ENCODE measurements at places on chromosomes 16 and 17.
A peak's percentile ranks its signal among the peaks of the same experiment; 100 is the strongest.

GRCh38 chr17:7417056-7417655, 3.0 kb upstream of the SPEM1 start:
- DNase-seq, result no peak

- DNase-seq, result no peak
These were observed 11.7 kb upstream of the HS3ST3B1 start for GRCh38 chr17:14289162-14289561.

- peak; percentile 39 for DNase-seq
These were observed 11.4 kb downstream of the CTNS start for GRCh38 chr17:3647769-3648555.

DNA sequence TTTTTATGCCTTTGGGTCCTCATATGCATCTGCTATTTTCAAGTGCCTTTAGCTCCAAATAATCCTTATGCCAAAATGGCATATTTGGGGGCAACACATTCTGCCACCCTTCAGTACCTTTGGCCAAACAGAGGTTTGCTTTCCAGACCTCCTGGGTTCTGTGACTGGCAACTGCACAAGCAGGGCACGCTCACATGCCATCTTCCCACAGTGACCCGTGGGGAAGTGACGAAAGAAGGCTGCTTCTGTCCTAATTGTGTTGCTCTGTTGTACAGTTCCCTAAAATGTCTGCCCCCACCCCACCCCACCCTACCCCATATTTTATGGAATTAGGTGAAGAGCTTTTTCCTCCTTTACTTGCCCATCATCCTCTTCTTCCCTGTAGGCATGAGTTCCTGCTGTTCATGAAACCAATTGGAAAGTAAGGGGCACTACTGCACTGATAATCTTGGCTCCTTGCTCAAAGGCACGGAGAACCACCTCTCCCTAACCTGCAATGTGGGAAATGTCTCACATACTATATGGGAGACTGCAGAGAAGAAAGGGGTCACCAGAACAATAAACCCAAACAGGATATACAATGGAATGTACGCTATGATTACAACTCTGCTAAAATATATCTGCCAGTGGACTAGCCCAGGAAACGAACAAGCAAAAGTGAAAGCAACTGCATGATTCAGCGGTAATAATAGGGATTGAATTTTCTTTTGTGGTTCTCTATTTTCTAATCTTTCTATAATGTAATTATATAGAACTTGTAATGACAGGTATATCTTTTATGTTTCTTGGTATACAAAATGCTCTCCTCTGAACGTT, 3.3 kb upstream of the SLFN12L start:
- peak; percentile 68 for DNase-seq

DNA sequence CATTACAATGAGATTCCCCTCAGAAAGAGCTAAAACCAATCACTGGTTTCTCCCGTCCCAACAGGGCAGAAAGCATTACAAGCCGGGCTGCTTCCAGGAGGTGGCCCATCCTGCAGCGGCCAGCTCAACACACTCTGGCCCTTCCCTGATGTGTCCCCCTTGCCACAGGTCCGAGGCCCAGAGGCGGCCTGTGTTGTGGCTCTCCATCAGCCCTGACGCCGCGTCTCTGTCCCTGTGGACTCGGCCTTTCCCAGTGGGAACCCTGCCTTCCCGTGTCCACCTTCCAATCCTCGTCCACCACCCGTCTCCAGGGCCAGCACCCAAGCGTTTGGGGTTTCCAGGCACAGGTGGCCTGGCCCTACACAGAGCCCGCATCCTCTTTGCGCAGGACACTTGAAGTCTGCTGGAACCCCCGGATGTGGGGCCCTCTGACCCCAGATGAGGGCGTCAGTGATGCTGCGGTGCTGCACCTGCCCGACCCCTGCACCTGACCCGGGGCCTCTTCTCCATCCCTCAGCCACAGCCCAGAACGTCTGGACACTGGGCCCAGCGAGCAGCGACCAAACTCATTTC, 21.1 kb downstream of the RAB40B start:
- DNase-seq, result no peak

DNA sequence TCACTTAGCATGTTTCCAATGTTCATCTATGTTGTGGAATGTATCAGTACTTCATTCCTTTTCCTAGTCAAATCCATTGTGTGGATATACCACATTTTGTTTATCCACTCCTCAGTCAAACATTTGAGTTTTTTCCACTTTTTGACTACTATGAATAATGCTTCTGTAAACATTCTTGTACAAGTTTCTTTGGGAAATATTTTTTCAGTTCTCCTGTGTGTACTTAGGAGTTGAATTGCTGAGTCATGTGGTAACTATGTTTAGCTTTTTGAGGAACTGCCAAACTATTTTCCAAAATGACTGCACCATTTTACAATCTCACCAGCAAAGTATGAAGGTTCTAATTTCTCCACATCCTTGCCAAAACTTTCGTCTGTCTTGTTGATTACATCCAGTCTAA, 223.7 kb upstream of the AXIN2 start:
- DNase-seq, result no peak

GRCh38 chr17:65856865-65857264, 295.4 kb upstream of the AXIN2 start:
- DNase-seq, result no peak

DNA sequence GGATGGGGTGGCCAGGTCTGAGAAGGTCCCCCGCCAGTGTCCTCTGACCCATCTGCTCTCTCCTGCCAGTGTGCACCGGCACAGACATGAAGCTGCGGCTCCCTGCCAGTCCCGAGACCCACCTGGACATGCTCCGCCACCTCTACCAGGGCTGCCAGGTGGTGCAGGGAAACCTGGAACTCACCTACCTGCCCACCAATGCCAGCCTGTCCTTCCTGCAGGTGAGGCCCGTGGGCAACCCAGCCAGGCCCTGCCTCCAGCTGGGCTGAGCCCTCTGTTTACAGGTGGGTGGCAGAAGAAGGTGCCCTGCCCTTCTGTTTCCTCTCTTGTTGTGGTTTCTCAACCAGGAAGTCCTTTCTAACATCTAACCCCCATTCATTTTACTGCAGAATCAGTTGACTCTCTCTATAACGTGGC, 7.1 kb downstream of the ERBB2 start:
- DNase-seq, result peak; percentile 25

- DNase-seq, result no peak
These were observed 188.1 kb upstream of the XYLT1 start for GRCh38 chr16:17658881-17659280.

GRCh38 chr16:48536614-48537200, 73.3 kb downstream of the N4BP1 start:
- no peak for DNase-seq

DNA sequence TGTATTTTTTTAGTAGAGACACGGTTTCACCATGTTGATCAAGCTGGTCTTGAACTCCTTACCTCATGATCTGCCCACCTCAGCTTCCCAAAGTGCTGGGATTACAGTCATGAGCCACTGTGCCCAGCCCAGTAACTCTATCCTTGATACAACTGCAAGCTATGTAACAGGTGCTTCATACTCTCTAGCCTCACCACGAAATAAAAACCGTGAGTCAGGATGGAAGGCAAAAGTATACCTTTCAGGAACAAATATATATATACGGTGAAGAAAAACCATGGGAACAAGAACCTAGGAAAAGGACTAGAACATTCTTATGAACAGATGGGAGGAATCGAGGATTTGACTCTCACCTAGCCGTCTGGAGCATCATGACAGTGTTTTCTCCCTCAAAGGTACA, 9.6 kb upstream of the FBF1 start:
- DNase-seq, result no peak

- DNase-seq, result peak; percentile 63
These were observed at the start of gene ZBTB4 for GRCh38 chr17:7479213-7480088. TSS of gene ZBTB4 (minus strand) at chr17:7479631. CDS start at chr17:7466801, 12,830 bp downstream.

DNA sequence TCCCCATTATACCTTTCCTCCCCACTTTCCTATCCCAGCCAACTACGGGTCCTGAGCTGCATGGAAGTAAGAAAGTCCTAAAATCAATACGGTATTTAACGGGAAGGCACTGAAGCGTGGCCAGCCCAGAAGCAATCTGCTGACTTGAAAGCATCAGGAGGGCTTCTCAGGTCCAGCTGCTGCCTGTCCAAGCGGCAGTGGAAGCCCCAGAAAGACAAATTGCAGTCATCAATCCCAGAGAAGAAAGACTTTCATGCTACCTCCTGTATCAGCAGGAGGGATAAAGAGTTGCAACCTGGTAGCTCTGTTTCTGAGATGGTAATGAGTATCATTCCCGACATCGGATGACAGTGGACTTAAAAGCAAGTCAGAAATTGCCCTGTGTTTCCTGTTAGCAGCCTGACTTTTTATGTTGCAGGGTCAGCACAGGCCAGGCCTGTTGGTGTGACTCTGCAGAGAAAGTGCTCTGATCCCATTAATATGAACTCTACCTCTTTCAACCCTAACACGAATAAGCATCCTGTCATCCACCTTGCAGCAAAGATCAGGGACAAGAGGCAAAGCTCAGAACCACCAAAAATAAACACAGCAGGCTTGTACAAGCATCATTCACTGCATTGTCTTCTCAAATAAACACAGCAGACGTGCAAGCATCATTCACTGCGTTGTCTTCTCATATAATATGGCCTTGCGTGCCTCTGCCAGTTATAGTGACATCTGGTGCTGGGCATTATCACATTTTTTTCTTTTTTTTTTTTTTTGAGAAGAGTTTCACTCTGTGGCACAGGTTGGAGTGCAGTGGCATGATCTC, 358.6 kb upstream of the CDH11 start:
- DNase-seq, result no peak

- DNase-seq, result no peak
These were observed 193.4 kb upstream of the CDH11 start for GRCh38 chr16:65315081-65315780.

GRCh38 chr16:2777903-2778629, 986 bp upstream of the ELOB start:
- DNase-seq, result peak; percentile 55

DNA sequence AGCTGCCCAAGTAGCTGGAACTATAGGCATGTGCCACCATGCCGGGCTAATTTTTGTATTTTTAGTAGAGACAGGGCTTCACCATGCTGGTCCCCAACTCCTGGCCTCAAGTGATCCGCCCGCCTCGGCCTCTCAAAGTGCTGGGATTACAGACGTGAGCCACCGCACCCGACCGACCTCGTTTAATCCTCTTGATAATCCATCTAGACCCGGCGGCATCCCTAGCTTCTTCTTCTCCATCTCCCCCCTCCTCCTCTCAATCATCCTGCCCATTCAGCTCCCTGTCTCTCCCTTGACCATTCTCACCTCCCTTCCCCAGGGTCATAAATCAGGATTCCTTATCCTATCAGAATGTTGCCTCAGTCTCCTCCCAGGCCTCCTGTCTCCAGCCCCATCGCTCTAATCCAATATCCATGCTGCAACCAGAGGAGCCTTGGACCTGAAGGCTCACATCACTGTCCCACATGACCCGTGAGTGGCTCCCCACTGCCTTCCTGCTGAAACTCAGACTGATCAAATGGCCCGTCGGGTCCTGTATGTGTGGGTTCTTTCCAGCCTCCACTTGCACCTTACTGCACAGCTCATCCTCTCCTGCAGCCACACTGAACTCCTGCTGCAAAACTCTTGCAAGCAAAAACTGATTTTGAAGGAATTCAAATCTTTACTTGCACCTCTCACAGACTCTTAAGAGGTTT, 74.1 kb upstream of the CDH5 start:
- no peak for DNase-seq

- DNase-seq, result peak; percentile 88
These were observed 13.2 kb downstream of the ATP5PD start for GRCh38 chr17:75033346-75034235.

- DNase-seq, result no peak
These were observed 2.1 kb downstream of the HES7 start for GRCh38 chr17:8121681-8122421.

GRCh38 chr17:2336215-2336851, at the start of gene TSR1:
TSS of gene TSR1 (minus strand) at chr17:2336457. CDS start at chr17:2336427, 30 bp downstream.
- DNase-seq, result peak; percentile 81

- DNase-seq, result no peak
These were observed 293.7 kb downstream of the SEC14L1 start for GRCh38 chr17:77434136-77435114.

DNA sequence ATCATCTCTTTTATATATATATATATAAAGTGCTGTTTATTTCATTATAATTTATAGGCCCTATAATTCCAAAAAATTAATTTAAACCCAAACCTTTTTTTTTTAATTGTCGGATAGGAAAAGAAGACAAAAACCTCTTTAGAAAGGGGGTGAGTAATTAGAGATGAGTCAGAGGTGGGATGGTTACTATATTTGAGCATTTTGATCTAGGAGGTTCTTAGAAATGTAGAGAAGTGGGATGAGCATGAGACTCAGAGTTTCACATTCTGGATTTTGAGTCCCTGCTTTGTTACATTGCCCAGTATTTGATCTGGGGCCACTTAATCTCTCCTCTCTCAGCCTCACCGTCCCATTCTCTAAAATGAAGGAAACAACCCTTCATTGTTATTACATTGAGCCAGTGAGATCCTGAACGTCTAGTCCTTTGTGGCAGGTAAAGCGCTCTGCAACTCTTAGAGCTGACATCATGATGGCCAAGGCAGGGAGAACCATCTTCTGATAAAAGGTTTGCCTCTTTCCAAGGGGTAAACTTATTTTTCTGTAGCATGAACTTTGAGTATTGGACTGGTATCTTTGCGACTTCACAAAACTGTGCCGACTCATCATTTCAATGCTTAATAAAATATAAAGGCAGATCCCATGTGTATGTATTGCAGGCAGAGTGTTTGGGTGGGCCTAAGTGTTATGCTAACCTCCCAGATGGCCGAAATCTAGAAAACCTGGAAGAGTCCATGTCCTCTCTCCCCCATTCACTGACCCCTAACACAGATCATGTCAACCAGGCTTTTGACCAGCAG, 21.3 kb downstream of the HS3ST3B1 start:
- DNase-seq, result no peak

DNA sequence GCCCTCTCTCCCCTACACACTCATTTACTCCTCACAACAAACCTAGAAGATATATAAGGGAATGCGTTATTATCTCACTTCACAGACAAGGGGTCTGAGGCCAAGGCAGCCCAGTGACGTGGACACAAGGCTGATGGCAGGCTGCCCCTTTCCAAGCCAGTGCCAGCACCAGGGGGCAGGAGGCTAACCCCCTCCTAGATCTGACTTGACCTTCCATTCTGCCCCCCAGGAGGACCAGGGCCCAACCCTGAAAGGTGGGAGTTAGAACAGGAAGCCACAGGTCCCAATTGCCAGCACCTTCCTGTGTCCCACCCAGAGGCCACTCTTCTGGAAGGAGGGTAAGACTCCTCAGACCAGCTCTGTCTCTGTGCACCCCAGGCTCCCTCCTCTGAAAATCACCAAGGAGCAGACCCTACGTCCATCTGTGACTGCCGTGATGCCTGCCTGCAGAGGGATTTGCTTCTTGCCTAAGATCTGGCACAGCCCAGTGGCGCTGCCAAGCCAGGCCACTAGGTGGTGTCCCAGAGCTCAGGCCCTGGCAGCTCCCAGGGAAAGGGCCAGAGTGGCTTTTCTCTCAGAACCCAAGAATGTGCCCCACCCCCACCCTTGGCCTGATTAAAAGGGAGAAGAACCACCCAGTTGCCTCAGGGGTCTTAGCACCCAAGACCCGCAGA, 42.4 kb upstream of the MRPS23 start:
- DNase-seq, result peak; percentile 74

DNA sequence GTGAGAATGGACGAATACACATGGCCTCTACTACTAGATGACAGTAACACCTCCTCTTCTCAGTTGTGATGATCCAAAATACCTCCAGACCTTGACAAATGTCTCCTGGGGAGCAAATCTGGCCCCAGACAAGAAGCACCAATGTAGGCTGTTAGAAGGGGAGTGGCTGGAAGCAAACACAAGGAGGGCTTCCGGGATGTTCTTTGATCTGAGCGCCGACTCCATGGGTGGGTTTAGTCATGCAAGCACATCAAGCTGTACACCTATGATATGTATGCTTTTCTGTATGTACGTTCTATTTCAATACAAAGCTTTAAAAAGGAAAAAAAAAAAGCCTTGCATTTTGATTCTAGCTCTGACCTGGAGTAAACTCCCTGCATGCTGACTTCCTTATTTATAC, 61.4 kb downstream of the ARHGAP17 start:
- DNase-seq, result no peak

- no peak for DNase-seq
These were observed 44.9 kb upstream of the KDM6B start for GRCh38 chr17:7789131-7789530.
